ENCODE measurements at places on chromosomes 11 and 22. TPM values are rescaled to one million over a fixed set of nuclear protein-coding genes. Genes with fewer than 3 reads are reported as not detected.
A peak's percentile ranks its signal among the peaks of the same experiment; 100 is the strongest.

GRCh38 chr22:30985561-30986208, 16.6 kb downstream of the TUG1 start:
- peak; percentile 5 for DNase-seq

DNA sequence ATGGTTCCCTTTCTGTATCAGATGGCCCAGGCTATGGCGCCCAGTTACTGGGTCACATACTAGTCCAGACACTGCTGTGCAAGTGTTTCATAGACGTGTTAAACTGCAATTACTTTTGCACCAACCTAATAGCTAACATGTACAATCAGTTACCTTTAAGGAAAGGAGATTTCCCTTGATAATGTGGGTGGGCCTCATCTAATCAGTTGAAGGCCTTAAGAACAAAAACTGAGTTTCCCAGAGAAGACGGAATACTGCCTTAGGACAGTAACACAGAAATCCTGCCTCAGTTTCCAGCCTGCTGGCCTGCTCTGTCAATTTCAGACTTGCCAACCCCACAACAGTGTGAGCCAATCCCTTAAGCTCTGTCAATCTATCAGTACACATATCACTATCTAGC, 229.9 kb upstream of the SYN3 start:
- no peak for DNase-seq

DNA sequence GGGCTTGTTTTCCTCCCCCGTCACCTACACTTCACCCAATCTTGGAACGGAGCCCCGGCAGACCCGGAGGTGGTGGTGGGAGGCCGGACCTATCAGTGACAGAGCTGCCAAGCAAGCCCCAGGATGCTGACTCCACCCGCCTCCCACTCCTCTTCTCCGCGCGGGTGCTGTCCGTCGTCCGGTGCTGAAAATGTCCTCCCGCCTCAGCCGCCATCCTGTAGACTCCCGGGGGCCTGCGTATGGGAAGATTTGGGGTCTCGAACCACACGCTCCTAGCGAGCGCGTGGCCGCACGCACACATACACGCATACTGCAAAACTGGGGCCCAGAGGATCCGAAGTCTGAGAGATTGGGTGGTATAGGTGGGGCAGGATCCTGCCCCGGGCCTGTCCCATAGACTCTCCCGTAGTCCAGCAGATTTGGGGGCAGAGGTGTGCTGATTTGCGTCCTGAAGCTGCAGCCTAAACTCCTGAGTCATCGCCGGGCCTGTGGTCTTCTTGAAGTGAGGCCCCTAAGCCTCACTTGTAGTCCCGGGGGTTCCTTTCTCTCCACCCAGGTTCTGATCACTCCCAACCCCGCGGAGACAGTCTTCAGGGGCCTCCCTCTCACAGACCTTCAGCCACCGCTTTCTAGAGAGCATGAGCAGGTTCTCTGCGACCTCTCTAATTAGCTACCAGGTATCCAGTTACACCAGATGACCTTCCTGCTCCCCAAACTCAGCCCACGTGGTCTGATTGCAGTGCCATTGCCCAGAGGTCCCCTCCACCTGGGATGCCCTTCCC, 796 bp upstream of the YIF1A start:
- DNase-seq: peak; percentile 22

DNA sequence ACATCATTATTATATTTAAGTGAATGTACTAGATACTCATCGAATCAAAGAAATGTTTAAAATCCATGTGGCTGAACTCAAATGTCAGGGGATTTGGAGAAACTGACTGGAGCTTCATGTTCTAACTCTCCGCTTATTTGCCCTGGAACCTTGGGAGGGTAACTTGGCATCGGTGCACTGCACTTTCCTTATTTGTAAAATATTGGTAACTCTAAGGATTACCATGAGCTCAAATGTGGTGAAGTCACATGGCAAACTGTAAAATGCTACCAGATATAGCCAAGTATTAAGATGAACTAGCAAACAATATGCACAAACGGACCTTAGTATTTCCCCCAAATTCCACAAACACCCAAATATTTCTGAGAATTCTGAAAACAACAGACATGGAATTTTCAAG, 75.6 kb downstream of the ETS1 start:
- DNase-seq: no peak

DNA sequence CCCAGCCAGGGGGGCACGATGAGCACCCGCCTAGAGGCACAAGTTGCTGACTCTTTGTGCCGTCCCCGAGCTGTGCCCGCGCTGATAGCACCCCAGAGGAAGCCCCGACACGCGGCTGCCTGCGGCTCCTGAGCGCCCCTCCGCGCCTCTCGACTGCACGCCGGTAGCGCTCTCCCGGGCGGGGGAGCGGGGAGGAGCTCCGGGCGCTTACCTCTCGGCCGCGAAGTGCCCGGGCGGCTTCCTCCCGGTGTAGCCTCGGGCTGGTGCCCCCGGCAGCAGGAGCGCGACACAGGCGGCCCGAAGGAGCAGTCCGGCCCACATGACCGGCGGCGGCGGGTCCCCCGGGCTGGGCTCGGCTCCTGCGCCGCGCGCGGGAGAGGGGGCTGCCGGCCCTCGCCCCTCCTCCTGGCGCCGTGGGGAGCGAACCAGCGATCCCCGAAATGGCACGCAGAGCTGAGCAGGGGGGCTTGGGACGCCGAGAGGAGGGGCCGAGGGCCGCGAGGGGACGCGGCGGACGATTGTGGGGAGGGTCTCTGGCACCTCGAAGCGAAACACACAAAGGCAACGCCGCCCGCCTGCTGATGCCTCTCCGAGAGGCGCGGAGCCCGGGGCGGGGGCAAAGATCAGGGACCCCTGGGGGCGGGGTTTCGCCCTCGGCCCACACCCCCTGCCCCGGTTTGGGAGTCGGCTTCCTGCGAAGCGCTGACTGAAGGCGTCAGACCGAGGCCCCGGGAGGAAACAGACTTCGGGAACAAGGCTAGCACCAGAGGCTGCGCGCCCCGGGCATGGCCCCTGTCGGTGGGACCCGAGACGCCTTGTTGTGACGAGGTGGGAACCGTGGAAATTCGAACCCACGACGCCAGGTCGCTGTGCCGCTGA, at the start of gene VWCE:
Gene VWCE, minus strand, starts transcription at position 600 of the 879 bp plus-strand sequence. Its CDS starts 279 bp downstream, at position 321.
- peak; percentile 55 for DNase-seq

- no peak for DNase-seq
Measured at GRCh38 chr11:76723142-76723541, 52.6 kb upstream of the LRRC32 start.

DNA sequence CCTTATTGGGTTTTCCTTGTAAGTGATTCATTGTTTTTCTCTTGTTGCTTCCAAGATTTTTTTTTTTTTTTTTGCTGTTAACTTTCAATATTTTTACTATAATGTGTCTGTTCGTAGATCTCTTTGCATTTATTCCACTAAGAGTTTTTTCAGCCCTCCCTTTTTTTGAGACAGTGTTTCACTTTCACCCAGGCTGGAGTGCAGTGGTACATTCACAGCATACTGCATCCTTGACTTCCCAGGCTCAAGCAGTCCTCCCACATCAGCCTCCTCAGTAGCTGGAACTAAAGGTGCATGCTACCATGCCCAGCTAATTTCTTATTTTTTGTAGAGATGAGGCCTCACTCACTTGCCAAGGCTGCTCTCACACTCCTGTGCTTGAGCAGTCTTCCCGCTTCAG, 1282.0 kb upstream of the CNTN5 start:
- no peak for DNase-seq

- DNase-seq: no peak
Measured at GRCh38 chr22:37162221-37163095, 12.7 kb upstream of the IL2RB start.

DNA sequence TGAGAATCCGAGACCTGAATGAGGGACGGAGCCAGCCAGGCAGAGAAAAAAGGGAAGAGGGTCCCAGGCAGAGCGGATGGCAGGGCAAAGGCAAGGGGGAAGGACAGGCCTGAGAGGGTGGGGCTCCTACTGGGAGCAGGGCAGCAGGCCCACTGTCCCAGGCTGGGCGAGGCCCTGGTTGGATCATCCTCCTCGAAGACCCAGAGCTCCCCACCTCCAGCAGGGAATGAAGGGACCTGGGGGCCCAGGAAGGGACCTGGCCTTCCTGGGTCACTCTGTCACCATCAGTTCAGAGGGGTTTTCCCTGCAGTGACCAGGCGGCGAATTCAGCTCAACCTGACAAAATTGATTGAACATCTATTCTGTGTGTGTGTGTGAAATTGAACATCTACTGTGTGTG, 4.0 kb downstream of the CD5 start:
- no peak for DNase-seq

DNA sequence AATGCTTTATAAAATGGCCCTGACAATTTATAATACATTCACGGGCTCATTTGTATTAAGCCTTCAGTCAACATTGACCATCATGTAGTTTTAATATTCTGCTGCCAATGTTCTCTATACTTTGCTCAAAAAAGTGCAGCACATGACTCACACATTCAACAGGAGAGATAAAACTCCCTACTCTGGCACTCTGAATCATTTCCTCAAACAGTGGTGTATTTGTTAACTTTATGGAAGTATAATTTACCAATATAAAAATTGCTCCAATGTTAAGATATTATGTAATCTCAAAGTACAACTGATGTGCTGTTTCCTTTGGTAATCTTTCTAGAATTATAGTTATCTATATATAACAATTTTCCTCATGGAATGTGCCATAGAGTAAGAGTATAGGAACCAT, 39.9 kb downstream of the MAML2 start:
- peak; percentile 97 for DNase-seq

DNA sequence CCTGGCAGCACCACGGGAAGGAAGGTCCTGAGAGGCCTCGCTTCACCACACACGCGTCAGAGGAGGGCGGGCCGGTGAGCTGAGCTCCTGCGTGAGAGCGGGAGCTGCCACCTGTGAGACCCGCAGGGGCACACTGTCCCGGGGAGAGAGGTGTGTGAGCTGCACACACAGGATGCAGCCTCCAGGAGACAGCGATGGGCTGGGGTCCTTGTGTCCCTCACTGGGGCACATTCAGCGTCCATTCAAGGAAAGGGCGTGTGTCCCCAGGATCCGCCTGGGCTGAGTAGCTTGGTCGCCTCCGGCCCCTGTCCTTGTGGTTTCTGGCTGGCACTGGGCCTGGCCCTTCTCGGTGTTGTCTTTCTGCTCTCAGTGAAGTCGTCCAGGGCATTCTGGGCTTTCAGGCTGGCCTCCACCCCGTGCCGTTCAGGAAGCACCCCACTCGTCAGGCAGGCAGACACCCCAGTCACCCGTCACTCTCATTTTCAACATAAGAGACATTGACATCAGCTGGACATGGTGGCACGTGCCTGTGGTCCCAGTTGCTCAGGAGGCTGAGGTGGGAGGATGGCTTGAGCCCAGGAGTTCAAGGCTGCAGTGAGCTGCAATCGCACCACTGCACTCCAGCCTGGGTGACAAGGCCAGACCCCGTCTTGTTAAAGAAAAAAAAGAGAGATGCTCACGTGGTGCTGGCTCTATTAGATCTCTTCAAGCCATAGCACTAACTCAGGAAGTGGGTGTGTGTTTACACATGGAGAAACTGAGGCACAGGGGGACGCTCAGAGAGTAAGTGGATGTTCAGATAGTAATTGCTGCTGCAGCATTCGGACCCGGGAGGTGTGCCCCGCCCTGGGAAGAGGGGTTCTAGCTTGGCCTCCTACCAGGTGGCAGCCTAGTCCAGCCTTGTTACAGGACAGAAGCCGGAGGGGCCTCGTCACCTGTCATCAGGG, 1081.6 kb downstream of the BRD1 start:
- DNase-seq: no peak

MMP13 gene
- 2.4 TPM for total RNA-seq

LRRN4CL gene
- 0.51 TPM for total RNA-seq

ADAMTS8 gene
- total RNA-seq: 0.12 TPM

TIRAP gene
- total RNA-seq: 8.4 TPM

MUC5AC gene
- total RNA-seq: 0.35 TPM

AGBL2 gene
- not detected for total RNA-seq

FOLR3 gene
- total RNA-seq: not detected

F2 gene
- total RNA-seq: not detected

CCDC73 gene
- total RNA-seq: not detected

TBX10 gene
- total RNA-seq: not detected

TYR gene
- not detected for total RNA-seq

Data from PC-3 (cell line).